ENCODE measurements at places on chromosomes 16 and 17. TPM values are rescaled to one million over a fixed set of nuclear protein-coding genes. Genes with fewer than 3 reads are reported as not detected.

TAC4 gene
- polyA plus RNA-seq = not detected

MMP28 gene
- 7.1 TPM for polyA plus RNA-seq

OR2C1 gene
- polyA plus RNA-seq = 0.06 TPM

CETP gene
- polyA plus RNA-seq = 1.3 TPM

GLIS2 gene
- polyA plus RNA-seq = 24.6 TPM

Measured in ovary (tissue), 10 donors.